ENCODE measurements at places on chromosomes 1 and 21.

DNA sequence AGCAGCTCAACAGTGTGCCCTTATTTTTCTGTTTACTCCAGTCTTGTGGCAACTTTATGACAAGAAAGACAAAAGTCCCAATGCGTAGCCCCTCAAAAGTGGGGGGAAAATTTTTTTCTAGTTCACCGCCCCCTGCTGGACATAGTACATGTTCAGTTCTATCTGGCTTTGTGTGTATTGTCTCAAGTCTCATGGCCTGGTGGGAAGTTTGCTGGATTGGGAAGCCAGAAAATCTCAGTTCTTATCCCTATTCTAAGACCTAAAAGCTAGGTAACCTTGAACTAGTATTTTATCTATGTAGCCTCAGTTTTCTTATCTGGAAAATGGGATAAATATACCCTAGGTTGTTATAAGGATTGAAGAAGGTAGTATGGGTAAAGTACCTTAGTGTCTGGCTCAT is 55.8 kb upstream of the LDLRAP1 start:
- peak; percentile 45 for DNase-seq

DNA sequence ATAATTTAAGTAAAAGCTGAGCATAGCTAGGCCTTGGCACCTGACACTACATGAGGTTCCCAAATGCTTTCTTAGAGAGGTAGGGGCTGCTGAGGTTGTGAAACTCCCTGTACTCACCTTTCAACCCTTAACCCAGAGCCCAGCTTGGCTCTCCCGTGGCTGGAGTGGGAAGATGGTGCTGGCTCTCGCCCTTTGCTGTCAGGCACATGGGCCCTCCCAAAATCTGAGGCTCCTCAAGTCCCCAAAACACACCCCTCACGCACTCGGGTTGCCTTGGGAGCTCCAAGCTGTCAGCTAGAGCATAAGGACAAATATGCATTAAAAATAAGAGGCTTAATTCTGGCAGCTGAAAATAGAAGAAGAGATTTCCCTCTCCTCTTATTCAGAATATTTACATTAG is 46.7 kb upstream of the PLPPR4 start:
- DNase-seq: no peak

DNA sequence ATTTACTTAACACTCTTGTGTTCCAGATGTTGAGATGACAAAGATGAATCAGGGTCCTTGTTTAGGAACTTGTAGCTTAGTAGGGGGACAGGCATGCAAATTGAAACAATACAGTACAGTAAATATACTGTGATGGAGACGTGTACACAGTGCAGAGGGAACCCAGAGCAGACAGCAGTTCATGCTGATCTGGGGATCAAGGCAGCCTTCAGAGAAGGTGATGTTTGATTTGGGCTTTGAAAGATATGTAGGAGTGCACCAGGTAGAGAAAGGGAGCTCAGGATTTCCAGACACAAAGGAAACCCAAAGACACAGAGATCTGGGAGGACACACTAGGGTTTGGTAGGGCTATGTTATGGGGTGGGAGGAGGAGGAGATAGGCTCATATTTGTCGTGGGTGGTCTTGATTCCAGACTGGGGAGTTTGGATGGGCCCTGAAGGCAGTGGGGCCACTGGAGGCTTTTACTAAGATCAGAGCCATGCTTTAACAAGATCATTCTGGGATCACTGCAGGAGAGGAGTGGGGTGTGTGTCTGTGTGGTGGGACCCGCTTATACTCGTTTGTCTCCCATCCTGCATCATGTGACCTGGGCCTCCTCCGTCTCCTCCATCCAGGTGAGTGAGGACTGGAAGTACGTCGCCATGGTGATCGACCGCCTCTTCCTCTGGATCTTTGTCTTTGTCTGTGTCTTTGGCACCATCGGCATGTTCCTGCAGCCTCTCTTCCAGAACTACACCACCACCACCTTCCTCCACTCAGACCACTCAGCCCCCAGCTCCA is 7.8 kb downstream of the CHRNB2 start:
- no peak for DNase-seq

DNA sequence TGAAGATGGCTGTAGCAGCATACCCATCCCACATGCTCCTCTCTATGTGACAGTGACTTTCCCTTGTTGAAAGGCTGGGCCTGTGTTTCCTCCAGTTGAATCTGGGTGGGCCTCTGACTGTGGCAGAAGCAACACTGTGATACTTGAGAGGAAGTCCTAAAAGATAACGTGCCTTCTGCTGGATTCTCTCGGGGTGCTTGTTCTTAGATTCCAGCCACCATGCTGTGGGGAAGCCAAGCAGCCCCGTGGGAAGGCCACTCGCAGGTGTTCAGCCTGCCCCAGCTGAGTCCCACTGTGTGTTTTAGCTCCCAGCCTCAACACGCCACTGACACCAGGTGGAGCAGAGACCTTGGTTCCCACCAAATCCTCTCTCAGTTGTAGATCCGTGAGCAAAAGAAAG is 31.5 kb downstream of the TRAPPC10 start:
- DNase-seq: no peak

- DNase-seq: no peak
Observed at GRCh38 chr1:198919667-198920398, 281.0 kb downstream of the PTPRC start.

- DNase-seq: no peak
Observed at GRCh38 chr1:25021591-25022215, 91.6 kb upstream of the RUNX3 start.

DNA sequence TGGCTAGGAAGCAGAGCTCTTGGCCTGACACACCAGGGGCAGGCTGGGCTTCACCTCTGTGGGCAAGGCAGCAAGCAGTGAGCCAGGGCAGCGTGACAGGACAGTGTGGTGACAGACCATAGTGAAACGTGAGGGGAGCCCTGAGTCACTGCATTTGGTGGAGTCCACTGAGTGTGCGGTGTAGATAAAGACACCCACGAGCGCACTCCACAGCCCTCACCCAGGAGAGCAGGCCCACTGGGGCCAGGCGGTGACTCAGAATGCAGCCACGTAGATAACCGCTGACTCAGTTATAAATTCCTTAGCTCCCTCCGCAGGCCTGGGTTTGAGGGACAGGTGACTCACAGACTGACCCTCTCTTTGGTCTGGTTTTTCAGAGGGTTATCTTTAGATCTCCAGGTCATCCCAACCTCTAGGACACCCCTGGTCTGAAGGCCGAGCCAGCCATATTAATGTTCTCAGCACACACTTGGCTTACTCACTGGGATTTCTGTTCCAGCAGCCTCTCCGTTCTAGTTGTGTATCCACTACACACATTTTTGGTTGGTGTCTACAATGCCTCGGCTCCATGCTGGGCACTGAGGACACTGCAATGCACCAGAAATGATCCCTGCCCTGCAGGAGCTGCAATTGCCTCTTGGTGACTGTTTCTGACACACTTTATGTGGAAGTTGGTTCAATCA is 90.2 kb upstream of the TSPAN2 start:
- DNase-seq: no peak

DNA sequence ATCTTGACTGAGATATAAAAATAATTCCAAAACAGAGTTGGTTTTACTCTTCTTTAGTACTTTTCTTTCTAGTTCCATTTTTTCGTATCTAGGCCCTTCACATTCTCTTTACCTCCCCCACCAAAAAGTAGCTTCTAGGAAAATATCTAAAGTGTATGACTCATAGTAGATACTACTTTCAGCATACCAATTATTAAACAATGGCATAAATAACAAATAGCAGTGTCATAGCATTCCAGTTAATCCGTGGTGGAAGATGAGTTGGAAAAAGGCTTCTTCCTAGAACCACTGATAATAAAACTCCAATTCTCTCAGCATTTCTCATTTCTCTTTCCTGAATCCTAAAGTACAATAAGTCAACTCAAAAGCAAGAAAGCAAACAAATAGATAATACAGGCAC is 859.0 kb upstream of the B3GALT2 start:
- DNase-seq: no peak

DNA sequence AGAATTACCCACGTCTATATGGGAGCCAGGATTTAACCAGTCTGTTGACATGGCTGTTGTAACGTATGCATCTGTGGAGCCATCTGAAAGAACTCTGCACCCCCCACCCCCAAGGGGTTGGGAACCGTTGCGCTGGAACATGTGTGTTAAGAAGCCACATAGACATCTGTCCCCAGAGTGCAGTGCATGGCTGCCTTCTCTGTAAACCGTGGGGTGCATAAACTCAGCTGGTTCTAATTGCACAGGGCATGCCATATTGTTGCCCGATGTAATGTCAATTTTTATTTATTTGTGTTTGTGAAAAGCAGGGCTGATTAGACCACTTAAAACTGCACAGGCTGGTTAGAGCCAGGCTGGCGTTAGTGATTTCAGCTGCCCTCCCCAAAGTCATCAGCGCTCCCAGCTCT is 70.1 kb upstream of the ROR1 start:
- no peak for DNase-seq

- no peak for DNase-seq
Observed at GRCh38 chr1:29687166-29687565, 450.8 kb downstream of the PTPRU start.
